ENCODE measurements at places on chromosomes 3 and 15.

DNA sequence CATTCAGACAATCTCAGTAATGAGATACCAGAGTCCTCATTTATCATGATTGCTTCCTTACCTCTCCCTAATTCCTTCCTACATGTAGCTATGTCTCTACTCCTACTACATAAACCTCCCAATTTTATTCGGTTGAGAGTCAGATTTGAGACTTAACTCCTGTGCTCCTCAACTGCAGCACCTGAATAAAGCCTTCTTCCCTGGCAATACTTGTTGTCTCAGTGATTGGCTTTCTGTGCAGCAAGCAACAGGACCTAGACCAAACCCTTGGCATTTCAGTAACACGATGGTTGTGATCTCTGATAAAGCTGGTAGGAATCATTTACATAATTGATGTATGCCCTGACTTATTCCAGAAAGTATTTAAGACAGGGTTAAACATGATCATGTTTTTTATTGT is 106.7 kb upstream of the NANOGP8 start:
- no peak for DNase-seq

- no peak for DNase-seq
Observed at GRCh38 chr3:127419182-127419581, 131.3 kb upstream of the PRR20G start.

DNA sequence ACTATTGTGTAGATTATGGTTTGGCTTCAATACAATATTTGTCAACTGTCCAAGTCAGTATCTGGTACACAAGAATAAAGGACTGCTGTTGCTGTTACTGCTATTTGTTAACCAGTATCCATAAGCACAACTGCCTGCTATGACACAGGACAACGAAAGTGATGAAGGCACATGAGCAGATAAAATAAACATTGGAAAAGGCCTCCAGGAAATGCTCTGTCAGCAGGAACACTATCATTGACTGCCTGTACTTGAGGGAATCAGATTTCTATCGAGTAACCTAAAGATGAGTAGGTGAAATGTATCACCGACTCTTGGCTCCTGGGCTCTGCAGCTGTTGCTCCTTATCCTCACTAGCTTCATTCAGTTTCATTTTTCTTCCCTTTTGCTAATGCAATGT is 56.5 kb downstream of the FMN1 start:
- DNase-seq: no peak

- DNase-seq: no peak
Observed at GRCh38 chr3:100263583-100263982, 2.8 kb downstream of the TBC1D23 start.

DNA sequence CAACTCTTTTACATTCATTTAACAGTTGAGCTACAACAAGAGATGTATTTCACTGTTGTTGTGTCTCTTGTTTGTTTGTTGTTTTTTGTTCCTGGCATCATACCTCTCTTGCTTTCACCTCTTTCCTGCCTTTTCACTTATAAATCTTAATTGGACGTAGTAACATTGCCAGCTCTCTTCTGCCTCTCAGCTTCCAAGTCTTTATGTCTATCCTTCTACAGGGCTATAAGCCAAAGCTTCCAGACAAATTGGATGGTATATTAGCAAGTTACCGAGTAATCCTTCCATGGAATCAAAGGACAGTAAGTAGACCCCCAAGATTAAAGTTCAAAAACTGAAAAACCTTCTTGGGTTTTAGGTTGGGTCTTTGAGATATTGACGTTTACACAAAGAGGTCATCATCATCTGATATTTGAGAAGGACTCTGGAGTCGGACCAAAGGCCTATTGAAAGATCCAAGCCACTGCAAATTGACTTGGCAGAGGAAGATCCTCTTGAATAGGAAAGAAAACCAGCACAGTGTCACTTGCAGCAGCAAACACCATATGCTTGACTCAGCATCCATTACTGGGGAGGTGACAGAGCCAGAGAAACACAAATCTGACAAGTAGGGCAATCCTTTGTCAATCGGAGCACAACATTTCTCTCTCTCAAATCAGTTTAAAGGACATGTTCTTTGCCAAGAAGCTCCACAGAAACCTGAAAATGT is 648.5 kb upstream of the NR2F2 start:
- no peak for DNase-seq

DNA sequence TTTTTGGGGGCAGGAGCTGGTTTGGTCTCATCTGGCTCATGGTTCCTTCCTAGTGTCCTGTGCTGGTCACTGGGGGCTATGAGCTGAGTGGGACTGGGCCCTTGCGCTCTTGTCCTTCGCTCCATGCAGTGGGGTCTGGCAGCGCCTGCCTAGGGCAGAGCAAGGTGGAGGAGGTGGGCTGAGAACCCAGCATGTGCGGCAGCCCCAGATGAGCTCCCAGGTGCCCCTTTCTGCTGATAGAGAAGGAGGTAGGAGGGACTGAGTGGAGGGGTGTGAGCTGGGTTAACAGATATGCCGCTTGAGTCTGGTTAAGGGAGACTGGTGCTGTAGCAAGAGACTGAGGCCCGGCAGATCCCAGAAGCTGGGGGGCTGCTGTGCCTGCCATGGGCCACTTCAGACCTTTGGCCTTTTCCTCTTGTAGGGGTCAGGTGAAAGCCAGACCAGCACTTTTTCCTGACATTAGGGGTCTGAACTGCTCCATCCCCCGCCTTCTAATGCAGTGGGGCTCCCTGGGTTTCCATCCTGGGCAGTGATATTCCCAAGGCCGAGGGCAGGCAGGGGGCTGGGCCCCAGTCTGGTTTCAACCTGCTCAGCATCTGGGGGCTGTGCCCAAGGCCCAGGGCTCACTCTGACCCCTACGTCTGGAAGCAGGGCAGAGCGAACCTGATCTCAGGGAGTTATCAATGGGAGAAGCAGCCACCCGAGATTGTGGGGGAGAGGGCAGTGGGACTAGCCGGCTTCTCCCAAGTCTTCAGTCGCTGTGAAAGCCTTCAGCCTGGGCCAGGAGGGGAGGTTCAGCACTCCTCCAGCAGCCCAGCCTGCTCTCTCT is 62.9 kb upstream of the PRR23C start:
- DNase-seq: no peak

DNA sequence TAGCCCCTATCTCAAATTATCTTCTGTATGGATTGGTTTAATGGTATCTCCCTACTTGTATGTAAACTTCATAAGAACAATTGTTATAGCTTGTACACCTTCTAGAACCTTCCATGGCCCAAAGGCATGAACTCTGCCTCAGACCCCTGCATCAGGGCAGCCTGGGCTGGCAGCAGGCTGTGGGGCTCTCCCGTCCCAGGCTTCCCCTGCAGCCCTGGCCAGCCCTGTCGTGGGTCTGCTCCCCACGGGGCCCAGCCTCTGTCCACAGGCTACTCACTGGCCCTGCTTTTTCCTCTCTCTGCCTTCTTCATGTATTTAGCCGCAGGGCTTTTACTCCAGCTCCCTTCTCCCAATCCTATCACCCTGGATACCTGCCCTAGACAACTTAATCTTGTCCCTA is 4.4 kb downstream of the SCN5A start:
- no peak for DNase-seq

DNA sequence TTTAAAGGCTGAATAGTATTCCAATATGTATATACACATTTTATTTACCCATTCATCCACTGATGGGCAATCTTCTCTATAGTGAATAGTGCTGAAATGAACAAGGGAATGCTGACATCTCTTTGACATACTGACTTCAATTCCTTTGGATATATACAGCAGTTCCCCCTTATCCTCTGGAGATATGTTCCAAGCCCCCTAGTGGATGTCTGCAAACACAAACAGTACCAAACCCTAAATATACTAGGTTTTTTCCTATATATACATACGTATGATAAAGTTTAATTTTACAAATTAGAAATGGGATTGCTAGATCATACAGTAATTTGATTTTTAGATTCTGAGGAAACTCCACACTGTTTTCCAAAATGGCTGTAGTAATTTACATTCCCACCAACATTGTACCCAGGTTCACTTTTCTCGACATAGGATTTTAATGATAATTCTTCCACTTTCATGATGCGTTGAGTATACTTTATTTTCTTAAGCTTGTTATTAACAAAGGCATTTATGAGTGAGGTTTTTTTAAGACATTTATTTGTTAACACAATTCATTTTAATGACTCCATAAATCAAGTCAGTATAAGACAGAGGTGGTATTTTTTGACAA is 38.2 kb downstream of the VPS13C start:
- no peak for DNase-seq

DNA sequence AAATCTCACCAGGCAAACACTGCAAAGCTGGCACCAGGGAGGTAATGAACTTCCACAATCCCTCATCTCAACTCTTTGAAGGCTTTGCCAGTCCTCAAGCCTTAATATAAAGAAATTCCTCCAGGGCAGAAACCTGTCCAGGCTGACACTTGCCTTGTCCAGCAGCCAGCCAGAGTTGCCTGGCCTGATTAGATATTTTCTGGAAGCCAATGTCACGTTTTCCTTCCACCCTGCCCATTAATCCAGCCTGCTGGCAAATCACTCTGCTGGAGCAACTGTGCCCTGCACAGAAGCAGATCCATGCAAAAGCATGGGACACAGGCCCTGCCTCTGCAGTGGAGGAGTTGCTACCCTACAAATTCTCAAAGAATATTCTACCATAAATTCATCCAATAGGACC is 56.5 kb downstream of the HEG1 start:
- no peak for DNase-seq

DNA sequence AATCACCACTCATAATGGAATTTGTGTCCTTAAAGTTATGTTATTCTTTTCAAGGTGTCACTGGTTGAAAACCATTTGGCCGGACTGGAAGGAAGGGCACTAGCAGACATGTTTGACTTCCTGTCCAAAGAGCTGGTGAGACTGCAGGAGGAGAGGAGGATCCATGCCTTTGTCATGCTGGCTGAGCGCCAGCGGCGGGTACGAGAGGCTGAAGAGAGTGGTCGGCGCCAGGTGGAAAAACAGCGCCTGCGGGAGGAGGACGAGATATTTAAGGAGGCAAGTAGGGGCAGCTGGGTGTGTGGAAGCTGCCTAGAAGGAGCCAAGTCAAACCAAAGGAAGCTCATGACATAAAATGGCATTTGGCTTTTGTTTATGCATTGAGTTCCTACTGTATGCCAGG is 38.0 kb upstream of the NR1I2 start:
- no peak for DNase-seq

- DNase-seq: no peak
Observed at GRCh38 chr3:126528419-126528799, 4.5 kb downstream of the CHST13 start.

GRCh38 chr3:79016587-79017376 is 751.0 kb downstream of the ROBO1 start:
- no peak for DNase-seq

- no peak for DNase-seq
Observed at GRCh38 chr15:64774629-64775493, 528 bp downstream of the RBPMS2 start.

GRCh38 chr3:74390121-74390877 is 224.2 kb downstream of the CNTN3 start:
- no peak for DNase-seq

GRCh38 chr15:28936481-28936881 is 50.7 kb downstream of the APBA2 start:
- DNase-seq: no peak

- DNase-seq: no peak
Observed at GRCh38 chr3:176193032-176193730, 1004.1 kb downstream of the TBL1XR1 start.

DNA sequence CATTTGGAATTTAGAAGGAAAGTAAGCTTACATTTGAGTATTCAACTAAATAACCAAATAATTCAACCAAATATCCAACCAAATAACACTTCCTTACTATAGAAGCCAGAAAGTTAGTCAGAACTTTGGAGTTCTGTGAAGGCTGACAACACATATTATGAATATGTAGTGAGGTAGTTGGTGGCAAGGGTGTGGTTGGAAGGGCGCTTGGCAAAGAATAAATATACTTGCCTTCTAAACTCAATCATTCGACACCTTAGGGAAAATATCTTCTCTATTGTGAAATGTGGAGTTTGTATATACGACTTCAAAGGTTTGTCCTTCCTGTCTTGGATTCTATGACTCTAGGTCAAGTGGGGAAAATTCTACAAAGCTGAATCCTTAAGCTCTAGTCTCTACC is 111.7 kb upstream of the OSTN start:
- DNase-seq: no peak

- DNase-seq: no peak
Observed at GRCh38 chr3:128338536-128339330, 128.0 kb downstream of the DNAJB8 start.

GRCh38 chr15:51111061-51111460 is 16.4 kb upstream of the TNFAIP8L3 start:
- no peak for DNase-seq
